Lung microvascular endothelial cell (primary cell): ENCODE measurements at places on chromosomes 7 and 10.

DNA sequence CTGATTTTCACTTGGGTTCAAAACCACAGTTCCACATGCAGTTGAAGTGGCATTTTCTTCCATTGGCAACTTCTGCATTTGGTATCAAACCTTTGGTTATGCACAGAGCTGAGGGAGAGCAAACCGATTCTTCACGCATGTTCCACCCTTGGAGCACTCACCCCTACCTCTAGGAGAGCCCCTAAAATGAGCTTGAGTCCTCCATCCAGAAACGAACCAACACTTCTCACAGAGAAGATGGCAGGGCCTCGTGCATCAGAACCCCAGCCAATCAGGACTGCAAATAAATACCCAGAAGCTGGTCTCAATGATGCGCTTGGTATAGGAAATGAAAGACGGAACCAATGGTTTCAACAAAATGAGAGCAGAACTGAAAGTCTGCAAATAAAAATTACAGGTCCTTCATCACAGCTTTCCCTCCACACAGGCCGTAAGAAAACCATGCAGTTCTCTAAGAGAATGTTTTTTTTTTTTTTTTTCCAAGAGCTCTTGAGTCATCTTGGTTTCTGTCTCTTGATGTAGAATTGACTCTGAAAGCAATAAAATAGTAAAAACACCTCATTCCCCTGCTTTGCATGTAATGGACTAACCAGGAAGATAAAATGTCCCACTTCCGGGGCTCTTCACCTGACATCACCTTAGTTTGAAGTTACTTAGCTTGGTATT, 23.9 kb downstream of the KLF6 start:
- no peak for DNase-seq

DNA sequence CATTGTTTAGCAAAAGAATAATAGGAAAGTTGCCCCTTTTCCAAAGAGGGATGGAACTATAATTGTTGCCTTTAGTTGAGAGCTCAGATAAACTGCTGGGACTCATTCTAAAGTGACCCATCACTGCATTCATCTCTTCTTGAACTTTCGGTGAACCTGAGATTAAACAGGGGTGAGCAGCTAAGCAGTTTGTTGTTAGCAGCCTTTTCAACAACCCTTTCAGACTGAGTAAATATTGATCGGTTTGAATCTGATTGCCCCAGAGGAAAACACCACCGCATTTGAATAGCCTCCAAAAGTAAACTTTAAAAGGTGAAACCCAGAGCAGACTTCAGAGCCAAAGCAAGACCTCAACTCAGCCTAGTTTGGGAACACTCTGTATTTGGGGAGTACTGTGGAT, 4.7 kb downstream of the HOXA1 start:
- DNase-seq, result no peak

DNA sequence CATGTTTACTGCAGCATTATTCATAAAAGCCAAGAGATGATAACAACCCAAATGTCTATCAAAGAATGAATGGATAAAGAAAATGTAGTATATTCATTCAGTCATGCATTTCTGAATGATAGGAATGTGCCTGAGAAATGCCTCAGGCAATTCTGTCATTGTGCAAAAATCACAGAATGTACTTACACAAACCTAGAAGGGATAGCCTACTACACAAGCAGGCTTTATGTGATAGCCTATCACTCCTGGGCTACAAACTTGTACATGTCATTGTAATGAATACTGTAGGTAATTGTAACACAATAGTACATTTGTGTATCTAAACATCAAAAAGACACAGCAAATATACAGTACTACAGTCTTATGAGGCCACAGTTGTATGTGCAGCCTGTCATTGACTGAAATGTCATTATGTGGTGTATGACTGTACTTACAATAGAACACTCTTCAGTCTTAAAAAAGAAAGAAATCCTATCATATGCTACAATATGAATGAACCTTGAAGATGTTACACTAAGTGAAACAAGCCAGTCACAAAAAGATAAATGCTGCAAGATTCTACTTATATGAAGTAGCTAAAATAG, 141.8 kb upstream of the GPR22 start:
- DNase-seq, result no peak

- DNase-seq, result peak; percentile 84
Observed at GRCh38 chr7:140517546-140518369, 38.5 kb upstream of the MKRN1 start.

DNA sequence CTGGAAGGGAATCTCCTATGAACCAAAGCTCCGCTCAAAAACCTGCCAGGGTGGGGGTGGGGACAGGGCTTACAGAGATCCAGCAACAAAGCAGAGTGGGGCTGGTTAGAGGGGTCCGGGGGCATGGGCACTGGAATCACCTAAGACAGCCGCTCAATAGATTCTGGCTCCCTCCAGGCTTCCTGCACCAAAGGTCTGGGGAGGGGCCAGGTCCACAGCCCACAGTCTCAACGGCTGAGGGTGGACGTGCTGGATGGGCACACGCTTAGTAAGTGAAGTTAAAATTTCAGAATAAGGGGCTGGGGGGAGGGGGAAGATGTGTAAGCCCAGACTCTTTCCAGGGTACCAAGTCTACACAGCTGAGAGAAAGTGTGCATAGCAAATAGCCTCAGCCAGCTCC, 31.1 kb downstream of the PYROXD2 start:
- no peak for DNase-seq

GRCh38 chr10:61463035-61463909, 10.1 kb upstream of the TMEM26 start:
- DNase-seq, result peak; percentile 66

GRCh38 chr7:43669286-43670081, 59.8 kb downstream of the COA1 start:
- DNase-seq, result no peak

- DNase-seq, result no peak
Observed at GRCh38 chr7:151010307-151011096, 13.8 kb downstream of the ATG9B start.

DNA sequence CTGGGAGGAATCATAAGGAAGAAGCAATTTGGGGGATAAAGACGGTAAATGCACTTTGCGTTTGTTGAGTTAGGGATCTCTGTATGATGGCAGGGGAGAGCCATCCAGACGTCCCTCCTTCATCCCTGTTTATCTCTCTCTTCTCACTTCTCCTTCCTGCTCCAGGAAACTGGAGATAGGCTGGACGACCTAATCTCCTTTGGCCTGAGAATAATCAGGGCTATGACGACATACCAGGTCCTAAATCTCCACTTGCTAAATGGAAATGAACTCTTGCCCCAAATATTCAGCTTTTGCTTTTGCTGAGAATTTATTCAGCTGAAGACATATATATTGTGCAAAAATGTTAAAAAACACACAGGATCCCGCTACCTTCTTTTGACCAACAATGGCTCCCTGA, 182.9 kb upstream of the INHBA start:
- no peak for DNase-seq

DNA sequence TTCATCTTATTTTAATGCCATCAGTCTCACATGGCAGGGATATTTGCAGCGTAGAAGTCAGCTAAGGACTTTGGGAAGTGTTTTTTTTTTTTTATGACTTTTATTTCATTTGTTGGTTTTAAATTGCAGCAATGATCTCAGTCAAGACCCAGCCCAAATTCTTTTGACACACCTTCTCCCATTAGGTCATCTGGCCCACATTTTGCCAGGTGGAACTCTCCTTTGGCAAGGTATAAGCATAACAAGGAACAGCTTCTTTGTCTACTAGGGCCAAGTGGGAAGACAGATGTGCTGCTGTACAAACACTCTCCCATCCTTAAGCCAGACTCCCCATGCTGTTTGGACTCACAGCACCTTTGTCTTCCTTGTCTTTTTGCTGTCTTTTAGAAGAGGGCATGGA, 41.8 kb downstream of the PLEKHA8 start:
- DNase-seq, result no peak

DNA sequence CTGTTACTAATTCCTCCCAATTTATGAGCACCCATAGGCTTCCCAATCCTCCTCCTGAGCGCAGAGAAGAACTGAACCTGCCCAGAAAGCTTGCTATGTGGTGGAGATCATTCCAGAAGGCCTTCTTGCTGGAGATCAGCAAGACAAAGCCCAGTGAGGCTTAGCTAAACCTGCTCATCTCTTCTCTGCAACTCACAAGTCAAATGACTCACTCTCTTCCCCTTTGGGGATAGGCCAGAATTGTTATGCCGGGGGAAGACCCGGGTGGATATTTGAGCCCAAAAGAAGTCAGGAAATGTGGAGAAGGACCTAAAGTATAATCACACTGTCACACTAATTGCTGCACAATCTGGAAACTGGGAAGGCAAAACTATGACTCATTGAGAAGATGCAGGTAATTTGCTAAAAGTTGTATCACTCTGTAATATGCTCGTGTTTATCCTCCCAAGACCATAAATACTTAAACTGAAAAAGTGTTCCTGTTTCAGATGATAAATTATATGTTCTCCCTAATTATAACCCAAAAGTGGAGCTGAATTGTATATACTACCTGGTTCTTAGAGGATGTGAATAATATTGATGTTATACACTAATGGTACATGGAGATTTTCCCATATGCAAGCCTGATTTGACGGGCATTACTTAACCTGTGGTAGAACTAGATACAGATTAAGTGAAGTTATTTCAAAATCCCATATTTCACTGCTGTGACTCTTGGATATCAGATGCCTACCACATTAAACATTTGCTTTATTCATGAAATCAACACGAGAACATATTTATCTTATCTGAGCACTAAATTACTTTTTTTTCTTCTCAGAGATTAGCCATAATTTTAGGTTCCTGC, 6.4 kb downstream of the NEBL start:
- peak; percentile 64 for DNase-seq

DNA sequence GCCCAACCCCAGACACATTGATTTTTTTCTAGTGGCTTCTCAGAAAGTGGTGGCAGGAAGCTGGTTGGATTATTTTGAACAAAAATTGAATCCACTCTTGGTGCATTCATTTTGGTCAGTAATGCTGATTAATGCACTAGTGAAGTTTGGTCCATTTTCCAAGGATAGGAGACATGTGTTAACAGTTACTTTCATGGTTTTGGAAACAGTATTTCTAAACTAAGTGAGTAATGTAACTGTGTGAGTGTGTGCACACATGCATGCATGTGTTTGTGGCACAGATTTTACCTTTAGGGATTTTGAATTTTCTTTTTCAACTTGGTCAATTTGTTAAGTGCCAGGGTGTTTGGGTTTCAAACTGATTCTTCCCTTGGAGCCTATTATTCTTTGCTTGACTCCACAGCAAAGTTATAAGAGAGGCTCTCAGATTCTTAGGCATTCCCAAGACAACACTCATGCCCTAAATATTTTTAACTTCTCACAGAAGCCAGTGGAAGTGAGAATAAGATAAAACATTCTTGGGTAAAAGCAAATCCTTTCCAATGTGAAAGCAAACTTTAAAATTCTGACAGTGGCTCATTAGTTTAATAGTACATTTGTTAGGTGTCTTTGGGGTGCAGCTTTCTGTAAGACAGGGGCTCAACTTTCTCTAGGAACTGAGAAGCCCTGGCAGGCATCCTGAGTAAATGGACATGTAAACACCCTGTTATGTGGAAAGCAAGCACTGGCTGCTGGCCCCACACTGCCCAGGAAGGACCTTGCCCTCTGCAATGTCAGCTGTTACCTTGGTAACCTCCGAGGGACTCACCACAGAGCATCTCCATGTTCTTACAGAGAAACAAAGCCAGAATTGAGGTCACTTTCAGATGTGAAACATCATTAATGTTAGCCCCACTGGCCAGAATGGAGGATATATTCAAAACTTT, 68.4 kb downstream of the ASAH2B start:
- DNase-seq, result no peak

DNA sequence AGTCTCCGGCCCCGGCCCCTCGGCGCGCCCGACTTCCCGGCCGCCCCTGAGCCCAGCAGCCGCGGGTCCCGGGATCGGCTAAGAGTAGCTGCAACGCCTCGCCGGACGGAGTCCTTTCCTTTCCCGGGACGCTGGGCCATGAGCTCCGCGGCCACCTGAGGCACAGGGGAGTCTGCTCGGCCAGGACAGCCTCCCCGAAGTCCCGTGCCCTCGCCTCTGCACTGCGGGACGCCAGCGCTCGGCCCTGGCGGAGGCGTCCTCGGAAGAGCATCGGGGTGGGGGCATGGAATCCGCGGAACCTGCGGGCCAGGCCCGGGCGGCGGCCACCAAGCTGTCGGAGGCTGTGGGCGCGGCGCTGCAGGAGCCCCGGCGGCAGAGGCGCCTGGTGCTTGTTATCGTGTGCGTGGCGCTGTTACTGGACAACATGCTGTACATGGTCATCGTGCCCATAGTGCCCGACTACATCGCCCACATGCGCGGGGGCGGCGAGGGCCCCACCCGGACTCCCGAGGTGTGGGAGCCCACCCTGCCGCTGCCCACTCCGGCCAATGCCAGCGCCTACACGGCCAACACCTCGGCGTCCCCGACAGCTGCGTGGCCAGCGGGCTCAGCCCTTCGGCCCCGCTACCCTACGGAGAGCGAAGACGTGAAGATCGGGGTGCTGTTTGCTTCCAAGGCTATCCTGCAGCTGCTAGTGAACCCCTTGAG, 502 bp downstream of the SLC18A3 start:
- DNase-seq, result no peak

GRCh38 chr10:13390604-13391522, 42.8 kb upstream of the SEPHS1 start:
- DNase-seq, result no peak

DNA sequence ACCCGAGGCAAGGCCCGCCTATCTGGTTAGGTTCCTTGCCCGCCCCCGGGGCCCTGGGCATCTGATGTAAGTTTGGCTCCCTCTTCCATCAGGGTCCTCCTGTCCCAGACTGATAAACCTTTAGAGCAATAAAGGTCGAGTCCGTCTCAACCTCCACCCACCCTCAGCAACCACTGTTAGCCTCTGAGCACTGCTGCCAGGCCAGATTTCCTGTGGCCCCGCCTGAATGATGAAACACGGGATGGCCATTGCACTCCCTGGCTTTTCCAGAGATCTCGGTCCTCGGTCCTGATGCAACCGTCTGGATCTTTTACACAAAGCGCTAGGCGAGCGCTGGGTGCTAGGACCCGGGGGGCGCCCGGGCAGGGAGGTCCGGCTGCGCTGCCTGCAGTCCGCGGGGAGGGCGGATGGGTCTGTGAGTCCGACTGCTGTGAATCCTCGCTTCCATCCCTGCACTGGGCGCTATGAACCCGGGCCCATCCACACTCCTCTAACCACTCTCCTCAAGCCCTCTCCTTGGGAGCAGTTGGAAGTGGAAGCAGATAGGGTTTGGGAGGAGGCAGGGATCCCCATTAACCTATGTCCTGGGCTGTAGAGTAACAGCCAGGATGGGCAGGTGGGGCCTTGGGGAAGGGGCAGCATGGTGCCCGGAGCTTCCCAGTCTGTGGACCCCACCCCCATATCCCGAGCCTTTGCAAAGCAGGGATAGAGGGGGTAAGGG, 875 bp upstream of the DDIT4 start:
- peak; percentile 91 for DNase-seq

GRCh38 chr10:396535-397220, 261.4 kb downstream of the ZMYND11 start:
- DNase-seq, result peak; percentile 88

- DNase-seq, result no peak
Observed at GRCh38 chr7:27885652-27886051, 145.7 kb downstream of the TAX1BP1 start.
